Lower lobe of right lung (tissue), 2 donors: ENCODE measurements at places on chromosomes 3 and 15. TPM values are rescaled to one million over a fixed set of nuclear protein-coding genes. Genes with fewer than 3 reads are reported as not detected.

DNA sequence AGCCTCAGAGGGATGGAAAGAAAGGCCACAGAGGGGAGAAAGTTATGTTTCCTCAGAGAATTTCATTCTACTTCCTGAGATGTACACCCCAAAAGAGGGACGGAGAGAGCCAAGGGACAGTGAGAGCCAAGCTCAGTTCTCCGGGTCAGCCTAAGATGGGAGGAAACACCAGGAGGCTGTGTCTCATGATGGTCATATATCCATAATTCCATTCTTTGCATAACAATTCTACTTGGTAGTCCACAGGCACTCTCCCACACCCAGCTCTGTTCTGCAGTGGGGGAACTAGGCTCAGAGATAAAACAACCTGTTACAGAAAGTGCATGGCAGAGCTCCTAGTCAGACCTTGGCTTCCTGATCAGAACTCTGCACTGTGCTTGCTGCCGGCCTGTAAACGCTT lies 54.4 kb downstream of the WDR76 start:
- no peak overlapping the region for H3K27ac ChIP-seq
- H3K4me1 ChIP-seq, result no peaks in the 10 kb centered on the region
- no peak overlapping the region for H3K4me3 ChIP-seq
- no peaks in the 10 kb centered on the region for H3K36me3 ChIP-seq

- H3K4me3 ChIP-seq, result peak overlapping the region; percentile 51
- peaks cover 25% of the 10 kb centered on the region for H3K4me1 ChIP-seq
- H3K36me3 ChIP-seq, result no peaks in the 10 kb centered on the region
- H3K27ac ChIP-seq, result peak overlapping the region; percentile 4
- H3K27me3 ChIP-seq, result no peaks in the 10 kb centered on the region
Observed at GRCh38 chr3:112302881-112303763, 9.1 kb upstream of the SLC9C1 start.

GRCh38 chr3:29275309-29275708 lies 5.6 kb upstream of the RBMS3 start:
- no peak overlapping the region for H3K27ac ChIP-seq
- no peak overlapping the region for H3K4me3 ChIP-seq
- H3K4me1 ChIP-seq, result no peaks in the 10 kb centered on the region
- no peak for DNase-seq

The SCAANT1 gene
- total RNA-seq, result not detected

The SATB1 gene
- 30.2 TPM for total RNA-seq

GRCh38 chr3:163315786-163316185 lies 1762.5 kb downstream of the SI start:
- no peaks in the 10 kb centered on the region for H3K4me1 ChIP-seq
- H3K27me3 ChIP-seq, result no peaks in the 10 kb centered on the region
- no peaks in the 10 kb centered on the region for H3K36me3 ChIP-seq
- DNase-seq, result no peak

DNA sequence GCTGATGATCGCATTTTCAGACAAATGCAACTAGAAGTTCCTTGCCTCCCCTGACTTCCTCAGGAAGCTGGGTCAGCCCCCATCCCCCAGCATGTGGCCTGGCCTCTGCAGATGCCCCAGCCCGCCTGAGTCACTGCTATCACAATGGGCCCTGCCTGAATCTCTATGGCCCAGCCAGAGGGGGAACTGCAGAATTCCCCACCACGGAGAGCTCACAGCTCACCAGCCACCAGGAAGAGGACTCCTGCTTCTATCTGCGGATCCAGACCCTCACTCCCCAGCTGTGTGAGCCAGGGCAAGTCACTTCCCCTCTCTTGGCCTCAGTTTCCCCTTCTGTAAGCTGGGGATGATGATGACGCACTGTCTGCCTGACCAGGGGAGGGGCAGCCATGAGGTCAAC lies 6.9 kb downstream of the PLXND1 start:
- DNase-seq, result peak; percentile 86
- no peaks in the 10 kb centered on the region for H3K27me3 ChIP-seq
- peaks cover 100% of the 10 kb centered on the region for H3K4me1 ChIP-seq
- H3K36me3 ChIP-seq, result no peaks in the 10 kb centered on the region
- H3K4me3 ChIP-seq, result peak overlapping the region; percentile 10

GRCh38 chr3:118842147-118842863 lies 192.3 kb downstream of the IGSF11 start:
- no peak for DNase-seq
- no peaks in the 10 kb centered on the region for H3K4me1 ChIP-seq
- H3K4me3 ChIP-seq, result no peak overlapping the region
- no peaks in the 10 kb centered on the region for H3K36me3 ChIP-seq
- H3K27ac ChIP-seq, result no peak overlapping the region

GRCh38 chr3:107242579-107242978 lies 134.7 kb upstream of the CCDC54 start:
- no peak overlapping the region for H3K27ac ChIP-seq
- no peaks in the 10 kb centered on the region for H3K27me3 ChIP-seq
- H3K4me1 ChIP-seq, result peaks cover 12% of the 10 kb centered on the region

DNA sequence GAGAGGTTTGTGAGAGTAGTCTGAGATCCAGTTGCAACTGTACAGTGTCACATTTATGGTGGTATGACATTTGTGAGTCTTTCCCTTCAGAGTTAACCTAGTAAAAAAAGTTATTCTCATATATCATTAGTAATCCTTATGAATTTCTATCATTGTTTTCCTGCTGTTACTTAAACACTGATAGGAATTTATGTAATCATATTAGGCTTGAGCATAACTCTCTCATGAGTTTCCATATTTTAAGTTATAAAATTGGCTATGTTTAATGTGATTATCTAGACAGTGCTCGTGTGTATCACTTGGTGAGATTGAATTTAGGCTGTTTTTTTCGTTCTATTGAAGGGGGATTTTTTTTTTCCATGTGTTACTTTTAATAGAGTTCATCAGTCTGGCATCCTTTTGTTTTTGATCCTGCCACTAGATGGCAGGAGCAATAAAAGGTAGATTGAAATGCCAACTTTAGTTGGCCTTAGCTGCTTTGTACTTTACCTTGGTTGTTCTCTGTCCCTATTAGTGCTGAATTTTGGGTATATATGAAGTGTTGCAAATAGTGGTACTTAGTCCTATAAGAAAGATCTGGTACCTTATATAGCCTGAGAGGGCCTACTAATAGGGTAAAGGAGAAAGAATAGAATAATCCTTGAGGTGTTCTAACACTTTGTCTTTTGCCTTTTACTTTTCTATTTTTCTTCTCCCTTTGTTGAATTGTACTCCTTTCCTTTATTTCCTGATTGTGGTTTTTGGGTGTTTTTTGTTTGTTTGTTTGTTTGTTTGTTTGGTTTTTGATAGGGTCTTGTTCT lies 17.9 kb downstream of the STT3B start:
- DNase-seq, result no peak
- peaks cover 54% of the 10 kb centered on the region for H3K4me1 ChIP-seq
- no peaks in the 10 kb centered on the region for H3K27me3 ChIP-seq
- no peak overlapping the region for H3K27ac ChIP-seq
